ENCODE measurements at places on chromosomes 4 and X. TPM values are rescaled to one million over a fixed set of nuclear protein-coding genes. Genes with fewer than 3 reads are reported as not detected.

GRCh38 chr4:106953036-106953705 is 82.9 kb downstream of the DKK2 start:
- DNase-seq, result no peak

DNA sequence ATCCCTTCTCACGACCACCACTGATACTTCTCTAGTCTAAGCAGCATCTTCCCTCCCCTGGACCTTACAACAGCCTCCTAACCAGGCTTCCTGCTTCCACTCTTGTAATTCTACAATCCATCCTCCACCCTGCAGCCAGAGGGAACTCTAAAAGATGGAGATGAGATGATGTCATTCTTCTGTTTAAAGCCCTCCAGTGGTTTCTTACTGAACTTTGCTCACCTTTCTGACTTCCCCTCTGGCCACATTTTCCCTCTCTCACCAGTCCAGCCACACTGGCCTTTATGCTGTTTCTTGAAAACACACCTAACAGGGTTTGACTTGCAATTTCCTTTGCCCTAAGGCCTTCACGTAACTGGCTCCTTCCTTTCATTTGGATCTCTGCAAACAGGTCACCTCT is 191.4 kb upstream of the NHS start:
- DNase-seq, result no peak

DNA sequence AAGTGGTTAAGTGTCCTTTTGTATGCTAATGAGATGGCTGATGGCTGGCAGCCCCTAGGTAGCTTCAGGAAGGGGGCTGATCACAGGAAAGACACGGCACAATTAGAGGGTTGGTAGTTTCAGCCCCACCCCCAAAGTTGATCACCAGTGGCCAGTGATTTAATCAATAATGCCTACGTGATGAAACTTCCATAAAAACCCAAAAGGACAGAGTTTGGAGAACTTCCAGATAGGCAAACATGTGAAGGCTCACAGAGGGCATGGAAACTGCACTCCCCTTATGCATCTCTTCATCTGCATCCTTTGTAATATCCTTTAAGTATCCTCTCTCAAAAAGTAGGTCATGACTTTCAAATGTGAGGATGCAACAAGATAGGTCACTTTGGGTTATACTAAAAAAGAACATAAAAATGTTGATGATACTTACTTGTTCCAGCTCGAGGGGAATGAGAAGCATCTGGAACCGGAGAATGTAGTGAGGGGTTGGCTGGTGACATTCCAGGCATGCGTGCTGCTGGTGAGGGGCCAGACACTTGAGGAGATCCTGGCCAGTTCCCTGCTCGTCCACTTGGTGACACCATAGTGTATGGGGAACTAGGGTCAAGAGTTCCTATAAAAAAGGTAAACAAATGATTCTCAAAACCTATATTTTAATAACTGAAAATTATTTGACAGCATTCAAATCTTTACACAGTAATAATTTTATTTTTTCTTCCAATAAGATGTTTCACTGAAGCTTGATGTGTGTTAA is 16.7 kb upstream of the CXorf38 start:
- peak; percentile 9 for DNase-seq

GRCh38 chrX:3717742-3718420 is 4.4 kb upstream of the PRKX start:
- DNase-seq, result no peak

GRCh38 chrX:38426785-38427184 is 74.4 kb downstream of the OTC start:
- DNase-seq, result peak; percentile 2

DNA sequence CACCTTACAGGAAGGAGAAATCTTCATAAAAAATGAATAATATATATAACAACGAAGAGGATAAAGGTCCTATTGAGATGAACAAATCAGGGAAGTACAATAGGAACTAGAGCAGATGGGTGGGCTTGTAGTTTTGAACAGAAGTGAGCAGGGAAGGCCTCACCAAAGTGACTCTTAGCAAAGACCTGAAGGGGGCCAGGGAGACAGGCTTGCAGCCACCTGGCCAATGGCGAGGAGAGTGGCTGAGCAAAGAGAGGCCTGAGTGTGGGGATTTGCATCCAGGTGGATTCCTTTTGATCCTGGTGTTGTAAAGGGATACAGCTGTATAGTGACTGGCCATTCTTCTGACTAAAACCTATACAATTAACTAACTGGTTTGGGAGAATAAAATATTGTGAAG is 354.1 kb downstream of the CAMK2D start:
- no peak for DNase-seq

DNA sequence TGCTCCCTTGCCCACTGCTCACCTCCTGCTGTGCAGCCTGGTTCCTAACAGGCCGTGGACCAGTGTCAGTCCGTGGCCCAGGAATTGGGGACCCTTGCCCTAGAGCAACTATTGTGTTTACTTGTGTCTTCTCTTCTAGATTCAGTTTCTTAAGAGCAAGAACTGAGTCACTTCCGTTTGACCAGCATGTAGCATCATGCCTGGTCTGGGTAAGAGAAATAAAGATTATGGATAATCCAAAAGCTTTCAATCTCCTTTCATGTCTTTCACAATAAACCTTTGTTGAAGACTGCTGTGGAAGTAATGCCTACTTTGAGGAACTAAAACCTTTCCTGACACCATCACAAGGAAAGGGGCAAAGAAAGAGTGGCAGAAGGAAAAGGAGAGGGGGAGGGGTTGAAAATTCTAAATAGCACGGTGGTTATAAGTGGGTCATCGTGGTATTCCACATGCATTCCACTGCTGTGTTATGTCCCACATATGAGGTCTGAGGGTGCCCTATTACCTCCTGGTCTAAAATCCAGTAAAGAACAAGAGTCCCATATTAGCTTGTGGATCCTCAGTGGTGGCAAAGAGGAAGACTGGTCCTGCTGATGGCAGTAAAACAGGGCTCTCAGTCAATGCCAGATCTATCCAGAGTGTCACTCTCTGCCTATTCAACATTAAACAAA is 133.4 kb downstream of the RASL11B start:
- no peak for DNase-seq

DNA sequence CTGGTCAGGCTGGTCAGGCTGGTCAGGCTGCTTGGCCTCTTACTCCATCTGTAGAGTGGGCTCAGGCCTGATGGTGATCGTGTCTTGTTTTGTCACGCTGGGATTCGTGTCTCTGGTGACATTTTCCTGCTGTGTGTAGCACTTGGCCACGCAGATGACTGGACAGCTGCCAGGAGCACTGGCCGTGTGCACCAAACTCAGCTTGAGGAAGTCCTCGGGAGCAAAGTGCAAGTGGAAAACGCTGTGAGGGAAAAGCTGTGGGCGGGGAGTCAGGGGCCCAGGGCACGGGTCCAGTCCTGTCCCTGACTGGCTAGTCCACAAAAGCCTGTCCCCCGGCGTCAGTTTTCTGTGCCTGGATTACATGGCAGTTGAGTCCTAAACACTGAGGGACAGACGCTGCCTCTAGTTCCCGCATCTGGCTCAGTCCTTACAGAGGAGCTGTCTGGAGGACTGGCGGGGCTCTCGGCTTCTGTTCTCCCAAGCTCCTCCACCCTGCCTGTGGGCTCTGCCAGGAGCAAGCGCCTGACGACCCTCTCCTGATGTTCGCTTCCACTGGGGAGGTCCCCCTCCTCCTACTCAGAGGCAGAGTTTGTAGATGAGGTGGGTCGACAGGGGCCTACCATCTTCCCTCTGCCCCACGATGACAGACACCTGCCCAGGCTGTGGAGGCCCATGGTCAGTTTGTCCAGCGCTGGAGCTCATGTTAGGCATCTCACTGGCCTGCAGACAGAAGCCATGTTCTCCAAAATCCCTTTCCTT is 35.9 kb upstream of the GRPEL1 start:
- DNase-seq, result peak; percentile 18

- DNase-seq, result no peak
Measured at GRCh38 chr4:71210823-71211222, 128.0 kb upstream of the SLC4A4 start.

- no peak for DNase-seq
Measured at GRCh38 chr4:8239661-8240060, 29.9 kb upstream of the HTRA3 start.

GRCh38 chr4:175875993-175876771 is 64.1 kb upstream of the GPM6A start:
- no peak for DNase-seq

DNA sequence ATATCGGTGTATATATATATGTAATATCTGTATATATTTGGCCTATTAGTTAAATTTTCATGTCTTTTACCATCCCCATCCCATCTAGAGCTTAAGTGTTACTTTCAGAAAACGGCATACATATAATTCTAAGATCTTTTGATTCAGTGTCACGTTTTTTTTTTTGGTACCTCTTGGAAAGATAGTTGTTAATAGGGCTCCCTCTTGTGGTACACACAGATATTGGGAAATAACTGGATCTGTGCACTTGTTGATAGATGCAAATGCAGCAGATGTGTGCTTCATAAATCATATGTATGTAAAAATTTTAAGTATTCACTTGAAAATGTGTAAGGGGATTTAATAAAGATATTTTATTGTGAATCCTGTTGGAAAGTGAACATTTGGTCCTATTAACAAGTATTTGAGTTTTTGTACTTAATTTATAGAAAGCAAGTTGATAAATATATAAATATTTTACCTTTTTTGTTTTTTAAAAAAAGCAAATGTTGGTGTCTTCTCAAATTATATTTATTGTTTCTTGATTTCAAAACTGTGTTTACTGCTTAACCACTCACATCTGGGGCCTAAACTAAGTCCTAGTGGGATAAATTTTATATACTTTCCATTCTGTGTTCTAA is 74.7 kb downstream of the PAQR3 start:
- peak; percentile 23 for DNase-seq

DNA sequence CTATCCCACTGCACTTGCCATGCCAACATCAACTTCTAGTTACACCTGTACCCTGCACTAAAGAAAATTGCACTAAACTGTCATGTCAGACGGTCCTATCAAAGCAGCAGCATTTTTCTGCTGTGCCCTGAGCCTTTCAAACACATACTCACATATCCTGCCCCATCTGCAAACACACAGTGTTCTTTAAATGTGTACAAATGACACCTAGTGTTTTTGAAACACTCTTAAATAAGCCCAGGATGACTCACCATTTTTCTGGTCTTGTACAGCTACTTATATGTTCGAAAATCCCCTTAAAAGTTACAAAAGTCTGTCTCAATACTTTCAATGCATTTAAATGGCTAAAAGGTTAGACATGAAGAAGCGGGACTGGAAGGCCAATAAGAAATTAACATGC is 346.7 kb upstream of the PPARGC1A start:
- DNase-seq, result no peak

GRCh38 chr4:169988252-169988651 is 37.9 kb downstream of the MFAP3L start:
- DNase-seq, result no peak

- DNase-seq, result no peak
Measured at GRCh38 chrX:14051416-14051815, 21.7 kb upstream of the GEMIN8 start.

GRCh38 chrX:119410027-119410819 is 11.1 kb downstream of the SLC25A43 start:
- peak; percentile 64 for DNase-seq

GRCh38 chr4:2172161-2172560 is 69.8 kb downstream of the HAUS3 start:
- no peak for DNase-seq

DNA sequence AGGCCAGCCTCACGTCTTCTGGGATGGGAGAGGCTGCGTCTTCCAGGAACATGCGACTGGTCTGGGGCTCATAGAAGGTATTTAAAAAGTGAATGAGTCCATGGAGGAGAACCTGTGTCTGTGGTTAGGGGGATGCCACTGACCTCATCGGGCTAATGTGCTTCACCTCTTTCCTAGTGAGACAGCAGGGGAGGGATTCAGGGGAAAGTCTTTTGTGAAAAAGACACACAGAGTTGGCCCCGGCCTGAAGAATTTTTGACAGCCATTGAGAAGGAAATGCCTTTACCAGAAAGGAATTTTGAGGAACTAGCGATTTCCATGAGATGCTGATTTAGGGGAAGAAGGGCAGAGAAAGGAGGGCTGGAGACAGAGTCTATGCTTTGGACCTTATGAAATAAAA is 11.0 kb upstream of the C4orf50 start:
- no peak for DNase-seq

GRCh38 chr4:107404591-107405300 is 315.3 kb downstream of the PAPSS1 start:
- DNase-seq, result no peak

DNA sequence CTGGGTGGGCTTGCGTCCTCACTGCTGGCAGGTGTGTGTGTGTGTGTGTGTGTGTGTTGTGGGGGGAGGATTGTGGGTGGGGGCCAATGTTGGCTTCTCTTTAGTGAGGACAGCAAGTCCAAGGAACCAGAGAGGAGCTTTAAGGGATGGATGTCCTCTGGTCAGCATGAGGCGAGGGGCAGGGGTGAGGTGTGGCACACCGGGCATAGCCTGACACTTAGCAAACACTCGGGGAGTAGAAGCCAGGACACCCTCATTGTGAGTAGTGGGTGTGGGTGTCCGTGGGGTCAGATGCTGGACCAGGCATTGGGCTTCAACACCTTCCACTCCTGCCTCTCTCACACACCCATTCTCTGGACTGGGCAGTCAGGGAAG is 2.8 kb downstream of the SORCS2 start:
- DNase-seq, result no peak

GRCh38 chr4:61877893-61878292 is 677.8 kb downstream of the ADGRL3 start:
- DNase-seq, result no peak

- no peak for DNase-seq
Measured at GRCh38 chr4:83364312-83364711, 29.7 kb upstream of the HPSE start.

DNA sequence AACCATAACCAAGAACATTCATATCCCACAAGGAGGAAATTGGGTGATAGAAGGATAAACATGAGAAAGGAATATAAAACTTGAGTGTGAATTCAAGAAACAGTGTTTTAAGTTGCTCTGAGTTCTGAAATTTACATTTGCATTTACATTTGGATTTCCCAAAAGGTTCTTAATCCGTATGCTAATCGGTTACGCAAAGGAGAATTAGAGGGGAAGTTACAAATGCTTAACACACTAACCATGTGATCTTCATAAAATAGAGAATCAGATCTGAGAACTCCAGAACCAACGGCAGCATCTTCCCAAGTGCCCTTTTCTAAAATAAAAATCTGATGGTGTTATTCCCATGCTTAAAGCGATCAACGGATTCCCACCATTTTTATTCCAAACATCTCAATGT is 48.0 kb downstream of the PROM1 start:
- DNase-seq, result no peak

The UCP1 gene
- not detected for total RNA-seq

The MAGEC2 gene
- not detected for total RNA-seq

The CFAP47 gene
- 1.0 TPM for total RNA-seq

The MAP7D2 gene
- 4.0 TPM for total RNA-seq

The ERCC6L gene
- 11.0 TPM for total RNA-seq

The MTMR8 gene
- 3.0 TPM for total RNA-seq

The GABRG1 gene
- total RNA-seq, result not detected

The EIF2S3 gene
- 255 TPM for total RNA-seq

The CCDC160 gene
- total RNA-seq, result 1.0 TPM

The MEPE gene
- not detected for total RNA-seq

The SPARCL1 gene
- total RNA-seq, result not detected

The HMX1 gene
- not detected for total RNA-seq

The PNMA6F gene
- total RNA-seq, result not detected

The USP17L29 gene
- not detected for total RNA-seq

The CCSER1 gene
- total RNA-seq, result 7.1 TPM

All from Calu3 (cell line).